Uterus (tissue), 4 donors: ENCODE measurements at places on chromosomes 5 and 9.
A peak's percentile ranks its signal among the peaks of the same experiment; 100 is the strongest.

DNA sequence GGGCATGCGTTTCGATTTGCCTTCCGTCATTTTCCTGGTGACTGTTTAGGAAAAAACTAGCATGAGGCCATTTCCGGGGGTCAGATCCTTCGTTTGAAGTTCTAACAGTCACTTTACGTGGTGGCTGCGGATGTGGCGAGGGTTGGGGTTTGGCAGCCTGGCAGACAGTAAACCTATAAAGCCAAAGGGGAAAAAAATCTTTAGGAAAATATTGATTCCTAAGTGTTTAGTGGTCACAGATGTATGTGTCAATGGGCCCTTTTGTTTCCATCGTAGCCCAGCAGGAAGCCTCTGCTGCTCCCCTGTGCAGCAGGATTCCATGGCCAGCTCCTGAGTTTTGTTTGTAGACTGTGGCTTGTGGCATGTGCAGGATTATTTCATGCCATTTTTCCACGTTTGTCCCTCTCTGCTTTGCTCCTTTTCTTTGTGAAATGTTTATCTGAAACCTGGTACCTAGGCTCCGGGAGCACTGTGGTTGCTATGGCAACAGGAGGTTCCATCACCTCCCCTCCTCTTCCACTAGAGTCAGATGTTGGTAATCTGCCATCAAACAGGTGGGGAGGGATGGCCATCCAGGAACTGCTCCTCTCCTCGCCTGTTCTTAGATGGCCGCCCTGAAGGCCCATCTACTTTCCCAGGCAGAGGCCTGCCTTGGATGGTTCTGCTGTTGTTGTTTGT is 202.3 kb downstream of the AOPEP start:
- DNase-seq = peak; percentile 13

- DNase-seq = no peak
Measured at GRCh38 chr5:107512029-107512428, 158.7 kb downstream of the EFNA5 start.

- no peak for DNase-seq
Measured at GRCh38 chr5:87787625-87788256, 375.0 kb upstream of the CCNH start.

GRCh38 chr5:1794901-1795290 is 4.7 kb downstream of the MRPL36 start:
- DNase-seq = no peak

DNA sequence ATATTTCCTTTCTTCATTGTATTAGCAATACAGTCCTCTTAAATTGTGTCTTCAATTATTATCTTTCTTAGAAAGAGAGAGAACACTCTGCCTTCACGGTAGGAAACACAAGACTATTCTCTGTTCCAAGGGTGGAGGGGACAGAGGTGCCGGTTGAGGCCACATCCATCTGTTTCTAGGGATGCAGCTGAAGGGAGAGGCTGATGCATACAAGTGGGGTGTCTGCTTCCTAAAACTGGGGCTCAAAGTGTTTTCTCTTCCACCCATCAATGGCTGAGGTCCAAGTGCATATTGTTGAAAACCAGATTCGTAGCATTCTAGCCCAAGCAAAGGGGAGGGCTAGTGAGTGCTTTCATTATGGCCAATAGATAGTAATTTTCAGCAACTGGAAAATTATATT is 9.5 kb downstream of the IRX2 start:
- DNase-seq = no peak

GRCh38 chr9:82191082-82191770 is 202.7 kb downstream of the SPATA31D1 start:
- DNase-seq = no peak

DNA sequence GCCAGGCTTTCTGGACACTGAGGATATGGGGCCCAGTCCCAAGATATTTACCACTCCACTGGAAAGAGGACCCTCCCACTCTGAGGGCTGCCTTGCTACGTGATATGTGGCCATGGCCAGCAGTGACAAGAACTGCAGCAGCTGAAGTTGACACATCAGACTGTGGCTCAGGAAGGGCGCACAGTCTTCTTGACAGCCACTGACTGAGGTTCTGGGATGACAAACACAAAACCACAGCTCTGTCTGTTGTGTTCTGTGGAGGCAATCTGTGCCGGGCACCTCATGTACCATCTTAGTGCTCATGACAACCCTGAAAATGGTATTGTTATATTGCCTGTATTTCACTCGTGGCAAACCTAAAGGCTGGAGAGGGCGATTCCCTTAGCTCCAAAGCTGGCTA is 16.9 kb downstream of the FSTL4 start:
- DNase-seq = no peak

DNA sequence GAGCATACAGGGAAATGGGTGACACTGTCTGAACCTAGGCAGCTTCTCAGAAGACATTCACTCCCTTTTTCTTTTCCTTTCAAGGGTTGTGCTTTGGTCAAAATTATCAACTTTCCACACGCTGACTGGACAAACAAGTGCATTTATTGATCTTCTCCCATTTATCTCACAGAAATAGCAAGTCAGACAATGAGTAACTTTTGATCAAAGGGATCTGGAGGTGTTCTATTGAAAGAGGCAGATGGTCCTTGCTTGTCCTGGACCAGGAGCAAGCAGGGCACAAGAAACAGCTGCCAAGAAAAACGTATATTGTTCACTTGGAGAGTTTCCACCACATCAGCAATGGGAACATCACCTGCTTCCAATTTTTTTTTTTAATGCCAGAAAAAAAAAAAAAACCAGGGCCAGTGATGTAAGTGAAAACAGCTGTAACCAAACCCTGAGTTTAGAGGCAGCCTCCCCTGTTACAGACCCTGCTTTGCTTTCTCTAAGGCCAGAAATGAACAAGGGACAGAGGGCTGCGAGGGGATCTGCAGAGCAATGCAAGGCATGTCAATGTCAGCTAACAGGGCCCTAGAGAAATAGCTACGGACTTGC is 79.8 kb downstream of the NIPSNAP3B start:
- no peak for DNase-seq

DNA sequence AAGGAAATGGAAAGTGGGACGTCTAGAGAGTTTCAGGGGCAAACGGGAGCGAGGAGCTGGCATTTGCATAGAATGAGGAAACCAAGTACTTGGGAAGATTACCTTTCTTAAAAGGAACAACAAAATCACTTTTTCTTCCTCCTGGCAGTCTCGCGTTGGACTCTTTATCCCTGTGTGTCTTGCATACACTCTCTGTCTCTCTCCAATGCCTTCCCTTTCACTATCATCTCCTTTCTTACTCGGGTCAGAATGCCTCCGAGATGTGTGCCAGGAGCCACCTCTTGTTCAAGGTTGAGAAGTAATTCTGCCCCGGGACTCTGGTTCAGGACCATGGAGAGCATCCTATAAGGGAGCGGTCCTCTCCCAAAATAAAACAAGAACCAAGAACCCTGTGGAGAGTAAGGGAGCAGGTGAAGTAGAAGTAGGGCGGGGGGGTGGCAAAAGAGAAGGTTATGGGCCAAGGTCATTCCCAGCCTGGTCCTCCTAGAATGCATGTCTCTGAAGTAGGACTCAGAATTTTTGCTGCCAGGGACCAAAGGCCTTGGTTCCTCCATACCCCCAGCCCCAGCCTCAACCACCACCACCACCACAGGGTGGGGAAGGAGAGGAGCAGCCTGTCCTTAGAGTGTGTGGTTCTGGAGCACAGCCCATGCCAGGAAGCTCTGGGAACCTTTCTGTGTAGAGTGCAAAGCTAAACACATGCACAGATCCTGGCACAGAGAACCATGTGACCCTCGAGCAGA is 72.1 kb upstream of the ARAP3 start:
- DNase-seq = no peak

DNA sequence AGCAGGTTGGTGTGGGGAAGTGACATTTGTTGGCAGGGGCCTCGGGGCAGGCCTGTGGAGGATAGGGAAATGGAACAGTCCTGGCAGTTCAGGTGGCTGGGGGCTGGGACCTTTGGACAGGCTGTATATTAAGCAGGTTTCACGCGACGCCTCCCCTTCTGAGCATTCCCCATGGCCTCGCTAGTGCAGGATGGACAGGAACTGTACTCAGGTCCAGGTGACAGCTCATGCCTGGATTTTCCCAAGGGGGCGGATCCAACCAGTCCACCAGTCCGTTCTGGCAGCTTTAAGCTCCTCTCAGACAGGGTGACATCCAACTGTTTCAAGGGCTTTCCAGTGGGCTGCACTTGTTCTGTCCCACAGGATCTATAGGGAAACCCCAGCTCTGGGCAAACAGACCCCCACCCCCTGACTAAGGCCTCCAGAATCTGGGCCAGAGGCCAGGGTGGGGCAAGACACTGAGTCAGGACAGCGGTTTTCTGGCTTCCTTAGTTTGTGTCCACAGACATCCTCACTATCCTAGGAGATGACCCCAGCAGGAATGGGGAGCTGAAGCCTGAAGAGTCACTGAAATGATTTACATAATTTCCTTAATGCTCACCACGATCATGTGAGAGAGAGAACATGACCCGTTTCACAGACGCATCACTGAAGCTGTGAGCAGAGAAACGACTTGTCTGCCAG is 20.9 kb downstream of the CSF2 start:
- no peak for DNase-seq

DNA sequence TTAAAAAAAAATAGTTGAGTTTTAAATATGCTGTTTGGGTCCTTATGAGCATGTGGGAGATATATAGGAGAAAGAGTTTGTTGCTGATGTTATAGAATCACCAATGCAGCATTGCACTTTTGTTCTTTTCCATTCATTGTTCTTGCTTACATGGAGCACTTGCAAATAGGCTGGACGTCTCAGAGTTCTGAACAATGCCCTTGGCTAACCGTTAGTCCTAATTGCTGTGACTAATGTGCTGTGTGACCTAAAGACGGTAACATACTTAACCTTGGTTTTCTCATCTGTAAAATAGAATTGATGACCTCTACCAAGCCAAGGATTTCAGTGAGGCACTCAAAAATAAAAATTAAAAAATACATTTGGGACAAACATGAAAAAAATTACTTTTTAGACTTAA is 29.8 kb downstream of the PIK3R1 start:
- no peak for DNase-seq

DNA sequence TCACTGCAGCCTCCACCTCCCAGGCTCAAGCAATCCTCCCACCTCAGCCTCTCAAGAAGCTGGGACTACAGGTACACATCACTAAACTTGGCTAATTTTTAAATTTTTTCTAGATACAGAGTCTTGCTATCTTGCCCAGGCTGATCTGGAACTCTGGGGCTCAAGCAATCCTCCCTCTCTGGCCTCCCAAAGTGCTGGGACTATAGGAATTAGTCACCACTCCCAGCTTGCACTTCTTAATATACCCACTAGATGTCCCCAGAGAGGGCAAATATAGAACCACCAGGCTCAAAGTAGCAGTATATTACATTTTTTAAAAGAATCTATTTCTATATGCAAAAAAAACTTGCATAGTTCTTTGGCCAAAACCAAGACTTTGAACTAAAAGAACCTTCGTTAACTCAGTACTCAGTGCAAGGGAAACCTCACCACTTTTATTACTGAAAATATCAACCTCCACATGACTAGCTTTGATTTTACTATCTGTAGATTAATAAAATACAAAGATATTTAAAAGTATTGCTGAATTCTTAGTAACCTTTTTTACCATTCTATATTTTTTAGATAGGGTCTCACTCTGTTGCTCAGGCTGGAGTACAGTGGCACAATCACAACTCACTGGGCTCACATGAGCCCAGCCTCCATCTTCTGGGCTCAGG is 25.8 kb upstream of the HSD17B3 start:
- peak; percentile 48 for DNase-seq
